ENCODE measurements at places on chromosomes 11 and 22.

GRCh38 chr22:25961699-25962098, 207.6 kb upstream of the SEZ6L start:
- DNase-seq, result no peak

GRCh38 chr11:112057170-112057569, 16.6 kb downstream of the PIH1D2 start:
- DNase-seq, result no peak

GRCh38 chr11:122099374-122100036, 16.5 kb downstream of the BLID start:
- no peak for DNase-seq

GRCh38 chr11:29801561-29801960, 215.3 kb downstream of the KCNA4 start:
- no peak for DNase-seq

DNA sequence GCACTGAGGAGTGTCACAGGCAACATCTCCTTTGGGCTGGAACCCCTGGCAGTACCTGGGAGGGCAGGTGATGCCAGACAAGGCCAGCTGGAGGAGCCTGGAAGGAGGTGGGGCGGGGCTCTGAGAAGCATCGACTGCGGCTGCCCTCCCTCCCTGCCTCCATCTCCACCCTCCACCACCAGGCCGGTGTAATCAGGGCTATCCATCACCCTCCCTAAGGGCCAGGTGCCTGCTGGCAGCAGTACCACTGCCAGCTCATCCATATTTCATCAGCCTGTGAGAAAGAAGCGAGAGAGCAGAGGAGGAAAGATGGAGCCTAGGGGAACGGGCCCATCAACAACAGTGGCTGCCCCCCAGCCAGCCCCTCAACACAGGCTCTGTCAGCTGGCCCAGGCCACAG, 51.4 kb upstream of the RASD2 start:
- no peak for DNase-seq

DNA sequence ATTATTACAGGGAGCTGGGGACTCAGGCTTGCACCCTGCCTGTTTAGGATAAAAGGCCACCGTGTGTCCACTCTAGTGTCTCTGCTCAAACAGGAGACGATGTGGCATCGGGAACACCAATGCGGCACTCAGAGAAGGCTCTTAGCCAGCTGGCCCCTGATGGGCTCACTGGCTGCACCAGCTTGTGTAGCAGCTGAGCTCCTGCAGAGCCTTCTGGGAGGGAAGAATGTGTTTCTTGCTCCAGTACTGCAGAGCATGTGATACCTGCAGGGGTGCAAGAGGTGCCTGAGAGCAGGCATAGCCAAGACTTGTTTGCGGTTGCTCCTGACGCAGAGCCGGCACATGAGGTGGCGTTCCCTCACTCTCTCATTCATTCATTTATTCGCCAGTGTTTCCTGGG, 44.4 kb upstream of the KCNQ1OT1 start:
- DNase-seq, result no peak

- no peak for DNase-seq
Observed at GRCh38 chr22:33908171-33909074, 11.9 kb downstream of the LARGE1 start.

DNA sequence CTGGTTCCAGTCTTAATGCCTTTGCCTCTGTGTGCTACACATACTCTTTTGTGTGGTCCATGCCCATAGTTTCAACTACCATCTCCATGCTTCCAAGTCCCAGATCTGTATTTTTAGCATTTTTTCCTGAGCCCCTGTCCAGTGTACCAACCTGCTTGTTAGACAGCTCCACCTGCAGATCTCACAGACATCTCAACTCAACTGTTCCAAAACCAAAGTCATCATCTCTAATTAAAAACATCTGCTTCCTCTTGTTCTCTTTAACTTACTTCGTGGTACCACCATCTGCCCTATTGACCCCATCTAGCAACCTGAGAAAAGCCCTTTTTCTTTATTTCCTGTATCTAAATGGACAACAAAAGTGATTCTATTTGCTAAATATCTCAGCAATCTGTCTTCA, 8.6 kb upstream of the KMT2A start:
- DNase-seq, result no peak

- DNase-seq, result no peak
Observed at GRCh38 chr11:67032830-67033551, 10.1 kb downstream of the SYT12 start.
